ENCODE measurements at places on chromosomes 7 and 10. TPM values are rescaled to one million over a fixed set of nuclear protein-coding genes. Genes with fewer than 3 reads are reported as not detected.

- DNase-seq: no peak
These were observed 219.5 kb downstream of the CCDC3 start for GRCh38 chr10:12781976-12782375.

DNA sequence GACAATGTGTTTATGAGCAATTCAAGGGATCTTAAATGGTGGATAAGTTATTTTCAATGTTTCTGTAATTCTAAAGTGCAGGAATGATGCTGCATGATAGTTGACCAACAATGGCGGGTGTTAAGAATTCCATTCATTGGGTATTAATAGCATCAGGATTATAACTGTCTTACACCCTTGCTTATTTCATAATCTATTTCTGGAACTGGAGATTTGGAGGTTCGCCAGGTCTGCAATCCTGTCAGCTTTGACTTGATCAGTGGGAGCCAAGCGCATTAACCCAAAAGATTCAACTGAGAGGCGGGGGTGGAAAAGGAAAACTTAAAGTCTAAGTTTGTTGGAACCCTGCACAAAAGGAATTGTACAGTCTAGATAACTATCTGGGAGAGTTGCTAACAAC lies 114.9 kb upstream of the ZEB1 start:
- peak; percentile 60 for DNase-seq

- DNase-seq: no peak
These were observed 198.7 kb downstream of the SKIDA1 start for GRCh38 chr10:21326594-21327288.

GRCh38 chr10:118737603-118738302 lies 17.0 kb downstream of the CACUL1 start:
- no peak for DNase-seq

DNA sequence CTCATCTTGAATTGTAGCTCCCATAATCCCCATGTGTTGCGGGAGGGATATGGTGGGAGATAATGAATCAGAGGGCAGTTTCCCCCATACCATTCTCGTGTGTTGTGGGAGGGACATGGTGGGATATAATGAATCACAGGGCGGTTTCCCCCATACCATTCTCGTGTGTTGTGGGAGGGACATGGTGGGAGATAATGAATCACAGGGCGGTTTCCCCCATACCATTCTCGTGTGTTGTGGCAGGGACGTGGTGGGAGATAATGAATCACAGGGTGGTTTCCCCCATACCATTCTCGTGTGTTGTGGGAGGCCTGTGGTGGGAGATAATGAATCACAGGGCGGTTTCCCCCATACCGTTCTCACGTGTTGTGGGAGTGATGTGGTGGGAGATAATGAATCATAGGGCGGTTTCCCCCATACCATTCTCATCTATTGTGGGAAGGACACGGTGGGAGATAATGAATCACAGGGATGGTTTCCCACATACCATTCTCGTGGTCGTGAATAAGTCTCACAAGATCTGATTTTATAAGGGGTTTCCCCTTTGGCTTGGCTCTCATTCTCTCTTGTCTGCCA lies 271.0 kb downstream of the MAD1L1 start:
- DNase-seq: peak; percentile 94

DNA sequence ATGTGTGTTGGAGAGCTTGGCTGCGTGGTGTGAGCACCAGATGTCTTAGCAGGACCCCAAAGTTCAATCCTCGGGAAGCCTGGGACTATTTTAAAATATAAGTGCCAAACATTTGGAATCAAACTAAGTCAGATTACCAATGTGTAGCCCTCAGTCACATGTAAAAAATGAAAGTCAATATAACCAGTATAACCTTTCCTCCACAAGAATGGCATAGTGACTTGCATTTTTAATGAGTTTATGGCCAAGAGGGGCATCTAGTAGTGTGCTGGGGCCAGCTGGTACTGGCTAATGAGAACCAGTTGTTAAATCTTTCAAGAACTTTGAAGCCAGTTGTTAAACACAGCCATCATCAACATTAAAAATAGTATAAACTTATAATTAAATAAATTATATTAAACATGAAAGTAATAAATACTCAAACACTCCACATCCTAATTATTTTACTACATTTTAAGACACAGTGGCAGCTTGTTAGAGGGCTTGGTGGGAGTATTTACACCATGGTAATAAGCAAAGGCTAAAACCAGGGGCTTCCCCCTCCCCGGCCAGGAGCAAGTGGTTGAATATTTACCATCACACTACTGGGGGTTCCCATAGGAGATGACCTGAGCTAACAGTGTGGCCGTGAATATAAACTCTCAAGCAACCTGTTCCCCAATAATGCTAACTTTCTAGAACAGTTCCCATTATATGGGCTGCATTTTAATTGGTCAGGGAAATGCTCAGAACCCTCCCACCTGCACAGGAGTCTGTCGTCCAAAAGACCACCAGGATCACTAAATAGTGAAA lies 7.9 kb upstream of the FAM170B start:
- DNase-seq: no peak

GRCh38 chr10:11639849-11640764 lies 28.7 kb upstream of the USP6NL start:
- DNase-seq: no peak

DNA sequence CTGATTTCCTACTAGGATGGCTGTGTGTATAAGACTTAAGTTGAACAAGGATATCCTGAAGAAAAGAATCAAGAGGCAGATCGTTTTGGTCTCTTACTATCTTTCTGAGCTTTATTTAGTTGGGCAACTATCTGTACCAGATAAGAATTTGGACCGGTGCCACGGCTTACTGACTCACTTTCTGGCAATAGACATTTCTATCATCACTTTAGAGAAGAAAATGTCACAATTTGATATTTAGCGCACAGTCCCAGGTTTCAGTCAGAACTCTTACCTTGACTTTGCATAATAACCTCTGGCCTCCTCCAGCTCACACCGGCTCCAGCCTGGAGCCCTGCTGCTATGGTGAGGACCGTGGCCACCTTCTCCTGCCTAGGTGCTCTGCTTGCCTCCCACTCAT lies 218.2 kb upstream of the MDFIC start:
- DNase-seq: peak; percentile 71

GRCh38 chr7:79455173-79455790 lies 1.8 kb upstream of the MAGI2 start:
- peak; percentile 17 for DNase-seq

GRCh38 chr10:49614242-49615198 lies 683 bp downstream of the CHAT start:
- DNase-seq: no peak

- DNase-seq: peak; percentile 53
These were observed 335.6 kb upstream of the HGF start for GRCh38 chr7:82105463-82105862.

GRCh38 chr7:50632561-50633413 lies 67.6 kb upstream of the DDC start:
- DNase-seq: peak; percentile 40

DNA sequence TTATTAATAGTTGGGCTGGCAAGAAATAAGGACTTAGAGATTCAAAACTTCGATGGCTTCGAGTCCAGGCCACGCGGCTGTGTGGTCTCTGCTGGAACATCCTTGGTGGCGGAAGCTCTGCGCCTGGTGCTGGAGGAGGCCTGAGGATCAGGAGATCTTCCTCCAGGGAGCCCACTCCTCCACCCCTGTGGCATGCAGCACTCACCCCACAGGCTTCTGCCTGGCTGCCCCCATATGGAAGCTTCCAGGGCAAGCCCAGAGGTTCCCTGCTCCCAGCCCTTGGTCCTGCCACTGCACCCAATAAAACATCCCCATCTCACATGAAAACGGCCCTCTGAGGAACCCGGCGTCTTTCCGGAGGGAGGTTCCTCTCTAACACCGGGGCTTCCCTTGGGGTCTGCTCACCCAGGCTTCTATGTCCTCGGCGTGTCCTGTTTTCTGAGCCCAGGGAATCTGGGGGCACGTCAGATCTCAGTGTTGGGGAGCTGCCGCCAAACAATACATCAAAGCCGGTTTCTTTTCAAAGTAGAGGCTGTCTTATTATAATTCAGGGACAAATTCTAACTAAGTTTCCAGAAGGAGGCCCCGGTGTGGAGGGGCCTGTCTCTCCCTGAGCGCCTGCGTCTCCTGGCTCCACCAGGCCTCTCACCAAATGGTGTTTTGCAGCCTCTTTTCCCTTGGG lies 32.4 kb downstream of the CALML3 start:
- no peak for DNase-seq

- peak; percentile 87 for DNase-seq
These were observed 257.2 kb downstream of the KIAA1217 start for GRCh38 chr10:24465891-24466818.

DNA sequence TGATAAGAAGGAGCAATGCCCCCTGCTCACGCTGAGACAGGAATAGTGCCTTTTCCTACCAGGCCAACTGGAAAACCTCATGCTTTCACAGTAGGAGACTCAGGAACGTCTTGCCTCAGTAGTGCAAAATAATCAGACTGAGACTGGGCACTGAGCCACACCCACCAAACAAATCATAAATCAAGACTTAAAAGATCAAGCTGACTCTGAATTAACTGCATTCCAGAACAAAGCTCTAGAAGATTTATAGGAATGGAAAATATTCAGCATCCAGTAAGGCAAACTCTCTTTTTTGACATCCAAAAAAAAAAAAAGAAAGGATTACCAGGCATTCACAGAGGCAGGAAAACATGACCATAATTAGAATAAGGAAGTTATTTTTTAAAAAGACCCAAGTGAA lies 30.5 kb upstream of the SLC18A3 start:
- peak; percentile 90 for DNase-seq

DNA sequence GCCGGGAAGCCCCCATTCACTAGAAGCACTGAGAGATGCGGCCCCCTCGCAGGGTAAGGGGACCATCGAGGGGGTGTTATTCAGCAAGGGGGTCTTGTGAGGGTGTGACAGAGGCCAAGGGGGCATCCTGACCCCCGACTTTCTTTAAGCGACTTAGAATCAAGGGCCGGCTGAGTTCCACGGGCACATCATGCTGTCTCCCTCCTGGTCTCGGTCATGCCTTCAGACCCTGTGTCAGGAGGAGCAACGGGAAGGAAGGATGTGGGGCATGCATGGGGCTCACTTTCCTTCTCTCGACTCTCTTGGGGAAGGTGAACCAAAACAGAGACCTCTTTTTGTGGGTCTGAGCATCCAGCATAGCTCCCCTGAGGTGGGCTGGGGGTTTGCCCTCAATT lies 2.5 kb downstream of the ACSL5 start:
- no peak for DNase-seq

- peak; percentile 69 for DNase-seq
These were observed 10.4 kb downstream of the TNS3 start for GRCh38 chr7:47571331-47572093.

DNA sequence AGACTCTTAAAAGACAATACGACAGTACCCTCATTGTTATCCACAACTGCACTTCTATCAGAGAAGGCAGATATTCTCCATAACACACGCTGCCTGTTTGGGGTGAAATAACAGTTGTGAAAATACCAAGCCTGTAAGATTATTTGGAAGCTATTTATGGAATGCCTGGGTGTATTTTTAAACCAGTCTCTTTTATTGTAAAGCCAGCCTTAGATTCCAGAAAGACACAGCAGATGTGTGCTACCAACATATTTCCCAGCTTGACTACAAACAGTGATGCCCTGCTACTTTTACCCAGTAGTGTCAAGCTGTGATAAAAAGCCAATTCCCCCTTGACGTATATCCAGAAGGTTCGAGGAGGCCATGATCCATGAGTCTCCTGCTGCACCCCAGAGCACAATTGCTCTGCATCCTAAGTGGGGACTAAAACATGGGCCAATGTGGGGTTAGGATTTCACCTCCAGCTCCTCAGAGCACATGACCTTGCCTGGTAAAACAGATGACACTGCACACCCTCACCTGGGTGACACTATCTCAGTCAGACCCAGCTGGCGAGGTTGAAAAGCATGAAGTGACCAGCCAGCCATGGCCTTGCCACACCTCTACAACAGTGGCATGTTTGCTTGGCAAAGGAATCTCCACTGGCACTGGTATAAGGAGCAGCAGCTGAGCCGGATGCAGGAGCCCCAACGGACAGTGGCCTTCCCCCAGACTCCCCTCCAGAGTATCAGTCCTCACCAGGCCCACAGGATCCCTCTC lies 62.2 kb downstream of the GFRA1 start:
- no peak for DNase-seq

- no peak for DNase-seq
These were observed 75.7 kb downstream of the VPS41 start for GRCh38 chr7:38833329-38833728.

DNA sequence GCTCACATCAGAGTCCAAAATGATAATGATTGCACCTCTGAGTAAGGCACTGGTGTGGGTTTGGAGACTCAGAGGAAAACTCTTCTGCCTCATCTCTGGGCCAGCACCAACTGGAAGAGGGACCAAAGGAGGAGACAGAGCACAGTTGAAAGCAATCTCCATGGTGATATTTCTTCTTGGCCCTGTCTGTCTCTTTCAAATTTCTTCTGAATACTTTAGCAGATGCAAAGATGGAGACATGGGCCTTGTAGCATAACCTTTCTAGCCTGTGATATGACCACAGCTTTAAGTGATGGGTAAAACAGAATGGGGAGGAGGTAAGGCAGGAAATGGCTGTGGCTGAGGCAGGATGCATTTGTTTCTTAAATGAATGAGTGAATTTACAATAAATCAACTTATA lies 12.2 kb upstream of the GIMAP7 start:
- no peak for DNase-seq

DNA sequence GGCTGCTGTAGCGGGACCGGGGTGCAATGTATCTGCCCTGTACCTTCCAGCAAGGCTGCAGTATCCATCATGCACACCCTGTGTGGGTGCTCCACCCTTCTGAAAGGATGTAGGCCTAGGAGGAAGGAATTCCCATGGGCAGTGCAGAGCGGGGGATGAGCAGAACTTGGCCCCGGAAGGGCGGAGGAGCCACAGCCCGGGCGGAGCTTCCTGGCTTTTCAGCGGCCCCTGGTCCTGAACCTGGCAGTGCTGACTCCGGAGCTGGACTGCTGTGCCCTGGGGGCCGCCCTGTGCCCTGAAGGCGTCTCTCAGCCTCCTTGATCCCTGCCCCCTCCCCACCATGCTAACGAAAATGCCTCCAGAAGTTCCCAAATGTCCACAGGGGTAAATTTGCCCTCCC lies 175.8 kb downstream of the TCERG1L start:
- no peak for DNase-seq

- DNase-seq: no peak
These were observed 15.8 kb downstream of the CUL1 start for GRCh38 chr7:148714498-148714897.

- peak; percentile 75 for DNase-seq
These were observed 24.6 kb upstream of the RHBDD2 start for GRCh38 chr7:75854233-75854632.

GRCh38 chr10:34985823-34986222 lies 104.3 kb downstream of the CUL2 start:
- peak; percentile 27 for DNase-seq

GRCh38 chr7:83119494-83119893 lies 43.2 kb downstream of the PCLO start:
- DNase-seq: no peak

GRCh38 chr10:55449981-55450380 lies 649.0 kb upstream of the PCDH15 start:
- DNase-seq: no peak

Gene ASB10
- total RNA-seq: not detected

Gene MOSPD3
- total RNA-seq: 11.4 TPM

Gene TDRD1
- total RNA-seq: 0.45 TPM

Gene SPDYE5
- not detected for total RNA-seq

Gene CFAP69
- total RNA-seq: 6.4 TPM

Gene PDK4
- total RNA-seq: 0.72 TPM

Gene ACTR3C
- not detected for total RNA-seq
